ENCODE measurements at places on chromosomes 6 and 20.
A peak's percentile ranks its signal among the peaks of the same experiment; 100 is the strongest.

DNA sequence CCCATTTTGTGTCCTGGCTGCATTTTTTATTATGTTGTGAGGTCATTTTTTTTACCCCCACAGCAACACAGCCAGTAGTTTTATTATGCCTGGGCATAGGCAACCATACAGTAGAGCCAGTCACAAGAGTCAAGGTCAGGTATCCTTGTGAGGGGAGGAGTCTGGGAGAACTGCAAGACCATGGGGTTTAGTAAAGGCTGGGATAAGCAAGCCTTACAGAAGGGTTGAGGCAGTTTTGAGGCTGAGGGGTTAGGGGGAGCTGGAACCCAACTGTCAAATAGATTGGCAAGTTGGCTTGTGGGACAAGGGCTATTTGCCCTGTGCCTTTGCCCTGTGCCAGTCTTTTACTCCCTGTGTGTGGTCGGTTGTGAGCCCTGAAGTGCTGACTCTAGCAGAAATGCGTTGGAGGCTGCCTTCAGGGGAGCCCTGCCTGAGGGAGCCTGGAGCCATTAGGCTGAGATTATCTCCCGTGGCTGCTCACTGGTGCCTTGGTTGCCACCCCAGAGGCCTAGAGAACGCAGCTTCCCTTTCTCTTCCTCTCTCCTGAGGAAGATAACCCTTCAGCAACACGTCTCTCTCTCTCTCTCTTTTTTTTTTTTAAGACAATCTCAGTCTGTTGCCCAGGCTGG is 31.1 kb downstream of the RALY start:
- peak; percentile 13 for DNase-seq

DNA sequence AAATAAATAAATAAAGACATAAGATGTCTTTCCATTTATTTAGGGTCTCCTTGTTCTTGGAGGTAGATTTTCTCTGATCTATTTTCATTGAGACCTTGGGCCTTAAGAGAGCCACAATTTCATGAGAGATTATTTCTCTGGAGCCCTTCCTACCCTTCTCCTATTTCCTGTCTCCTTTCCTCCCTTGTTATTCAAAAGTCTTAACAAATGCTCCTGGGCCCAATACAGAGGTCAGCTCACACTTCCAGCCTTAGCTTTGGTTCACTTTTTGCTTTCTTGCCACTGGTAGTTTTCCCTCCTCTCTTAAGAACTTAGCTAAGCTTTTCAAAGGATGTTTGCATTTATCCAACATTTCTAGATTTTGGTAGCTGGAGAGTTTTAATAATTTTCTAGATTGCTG is 44.0 kb downstream of the PTPRA start:
- DNase-seq: no peak

GRCh38 chr6:3131695-3132094 is 13.2 kb downstream of the BPHL start:
- no peak for DNase-seq

GRCh38 chr6:31178143-31179041 is 7.9 kb upstream of the POU5F1 start:
- no peak for DNase-seq

DNA sequence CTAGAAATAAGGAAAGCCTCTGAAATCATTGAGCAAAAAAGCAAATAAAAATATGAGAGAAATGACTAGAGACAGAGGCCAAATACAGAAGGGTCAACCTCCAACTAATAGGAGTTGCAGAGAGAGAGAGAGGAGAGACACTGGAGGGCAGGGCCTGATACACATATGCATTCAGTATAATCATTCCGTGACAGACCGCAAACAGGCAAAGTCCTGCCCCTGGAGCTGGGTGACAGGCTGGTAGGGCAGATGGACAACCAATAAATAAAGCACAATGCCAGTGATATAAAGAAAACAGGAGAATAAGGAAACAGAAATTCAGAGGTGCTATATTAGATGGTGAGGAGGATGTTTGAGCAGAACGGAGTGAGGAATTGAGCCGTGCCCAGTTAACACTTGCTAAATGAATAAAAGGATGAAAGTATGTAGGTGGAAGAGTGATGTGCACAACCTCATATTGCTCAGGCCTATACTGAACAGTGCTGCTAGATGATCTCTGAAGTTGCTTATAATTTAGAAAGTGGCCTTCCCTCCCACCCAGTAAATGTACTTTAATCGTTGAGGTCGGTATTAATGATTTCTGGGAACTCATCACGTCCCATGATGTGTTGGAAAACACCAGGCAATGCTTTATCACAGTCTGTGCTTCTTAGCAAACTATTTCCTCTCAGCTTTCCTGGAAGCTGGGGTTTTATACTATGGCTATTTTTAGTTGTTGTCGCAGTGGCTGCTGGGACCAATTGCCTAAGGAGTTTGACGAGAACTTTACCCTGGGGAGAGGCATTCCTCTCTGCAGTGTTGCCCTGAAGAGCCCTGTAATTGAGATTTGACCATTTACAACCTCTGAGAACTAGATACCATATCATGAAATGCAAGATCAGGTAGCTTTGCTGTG is 37.6 kb upstream of the CLIC5 start:
- no peak for DNase-seq

DNA sequence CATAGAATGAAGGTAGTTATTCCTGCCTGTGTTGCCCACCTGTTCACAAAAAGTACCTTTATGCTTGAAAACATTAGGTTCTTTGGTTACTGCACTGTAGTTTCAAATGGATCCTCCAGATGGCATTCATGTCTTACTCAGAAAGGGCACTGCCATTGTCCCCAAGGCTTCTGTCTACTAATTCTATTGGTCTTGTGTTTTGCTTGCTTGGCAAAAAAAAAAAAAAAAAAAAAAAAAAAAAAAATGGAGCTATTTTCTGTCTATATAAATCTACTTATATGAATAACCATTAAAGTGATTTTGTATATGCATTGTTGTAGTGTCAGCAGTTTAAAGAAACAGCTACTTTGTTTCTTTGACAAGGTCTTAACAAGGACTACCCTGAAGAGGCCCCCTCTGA is 12.7 kb upstream of the EFHC1 start:
- no peak for DNase-seq

- DNase-seq: no peak
These were observed 38.3 kb downstream of the ADGRG6 start for GRCh38 chr6:142339968-142340658.

GRCh38 chr6:51855310-51856082 is 231.9 kb downstream of the PKHD1 start:
- no peak for DNase-seq

DNA sequence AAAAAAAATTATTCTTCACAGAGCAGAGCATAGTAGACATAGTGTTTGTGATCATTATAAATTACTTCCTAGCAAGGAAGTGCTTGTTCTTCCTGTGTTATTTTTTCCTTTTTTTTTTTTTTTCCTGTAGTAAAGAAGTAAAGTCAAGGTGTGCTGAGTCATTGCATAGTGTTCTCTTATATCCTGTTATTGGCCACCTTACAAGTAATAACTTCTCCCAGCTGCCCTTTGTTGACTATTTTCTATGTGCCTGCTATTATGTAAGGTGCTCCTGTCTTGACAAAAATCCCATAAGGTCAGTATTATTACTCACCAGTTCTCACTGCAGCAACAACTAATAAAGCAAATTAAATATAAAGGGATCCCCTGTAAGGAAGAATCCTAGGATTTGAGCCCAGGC is 195.3 kb downstream of the GJA1 start:
- DNase-seq: no peak

DNA sequence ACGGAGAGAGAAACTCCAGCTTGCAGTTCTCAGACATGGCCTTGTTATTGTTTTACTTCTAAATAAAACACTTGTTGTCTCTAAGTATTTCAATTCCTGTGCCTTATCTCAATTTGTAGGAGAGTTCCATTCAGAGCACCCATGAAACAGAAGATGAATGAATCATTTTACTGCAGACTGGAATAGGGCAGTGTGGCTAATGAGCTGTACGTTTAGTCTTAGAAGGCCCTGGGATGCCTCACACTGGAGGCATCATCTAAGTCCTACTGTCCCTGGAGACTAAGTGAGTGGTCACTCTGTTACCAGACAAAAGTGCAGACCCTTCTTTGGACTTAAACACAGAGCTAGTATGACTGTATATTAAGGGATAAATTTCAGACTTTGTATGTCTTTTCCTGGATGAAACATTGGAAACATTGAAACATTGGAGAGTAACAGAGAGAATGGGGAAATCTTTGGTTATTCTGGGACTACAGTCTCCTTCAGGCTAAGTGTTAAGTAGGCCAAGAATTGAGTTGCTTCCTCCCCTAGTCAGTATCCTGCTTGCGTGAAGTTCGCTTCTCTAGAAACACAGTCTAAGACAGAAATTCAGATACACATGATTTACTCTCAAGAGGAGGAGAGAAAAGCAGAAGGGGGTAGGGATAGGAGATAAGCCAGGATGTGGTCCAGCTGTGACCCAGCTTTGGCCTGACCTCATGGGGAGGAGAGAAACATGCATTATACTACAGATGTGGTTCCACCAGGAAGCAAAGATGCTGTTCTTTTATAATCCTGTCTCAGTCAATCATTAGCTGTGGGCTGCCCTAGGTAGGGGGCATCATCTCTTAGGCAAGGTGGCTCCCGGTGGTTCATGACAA is 167.4 kb upstream of the BMP2 start:
- no peak for DNase-seq

GRCh38 chr6:112618849-112619248 is 271.7 kb downstream of the RFPL4B start:
- no peak for DNase-seq
